ENCODE measurements at places on chromosomes 2 and 18. TPM values are rescaled to one million over a fixed set of nuclear protein-coding genes. Genes with fewer than 3 reads are reported as not detected.

GRCh38 chr2:42099438-42100173 lies 51.8 kb downstream of the PKDCC start:
- H3K36me3 ChIP-seq, result no peaks in the 10 kb centered on the region
- H3K4me1 ChIP-seq, result peaks cover 11% of the 10 kb centered on the region
- H3K4me3 ChIP-seq, result no peak overlapping the region

The GORASP2 gene
- 65.2 TPM for total RNA-seq

DNA sequence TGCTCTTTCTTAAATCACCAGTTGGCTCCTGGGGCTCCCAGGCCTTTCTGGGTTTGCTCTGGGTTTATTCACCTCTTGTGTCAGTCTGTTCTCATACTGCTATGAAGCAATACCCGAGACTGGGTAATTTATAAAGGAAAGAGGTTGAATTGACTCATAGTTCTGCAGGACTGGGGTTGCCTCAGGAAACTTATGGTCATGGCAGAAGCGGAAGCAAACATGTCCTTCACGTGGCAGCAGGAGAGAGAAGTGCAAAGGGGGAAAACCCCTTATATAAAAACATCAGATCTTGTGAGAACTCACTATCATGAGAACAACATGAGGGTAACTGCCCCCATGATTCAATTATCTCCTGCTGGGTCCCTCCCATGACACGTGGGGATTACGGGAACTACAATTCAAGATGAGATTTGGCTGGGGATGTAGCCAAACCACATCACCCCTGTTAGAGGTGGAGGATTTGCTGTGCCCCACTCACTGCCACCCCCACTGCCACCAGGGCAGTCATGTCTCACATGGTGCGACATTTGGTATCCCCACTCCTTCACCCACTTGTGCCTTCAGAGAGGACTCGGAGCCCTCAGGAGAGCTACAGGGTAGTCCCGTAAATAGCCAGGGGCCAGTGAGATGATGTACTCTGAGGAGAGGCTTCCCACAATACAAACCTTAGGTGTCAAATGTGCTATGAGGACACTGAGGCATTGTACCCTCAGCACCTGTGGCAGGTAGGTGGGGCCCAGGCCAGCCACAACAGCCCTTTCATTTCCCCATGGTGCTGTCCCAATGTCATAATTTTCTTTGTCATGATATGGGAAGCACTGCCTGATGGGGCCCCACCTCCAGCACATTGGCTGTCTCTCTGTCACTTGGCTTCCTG lies 35.7 kb downstream of the CDC42EP3 start:
- H3K4me3 ChIP-seq, result no peak overlapping the region
- peaks cover 3% of the 10 kb centered on the region for H3K4me1 ChIP-seq
- DNase-seq, result no peak
- H3K36me3 ChIP-seq, result no peaks in the 10 kb centered on the region

- H3K27ac ChIP-seq, result no peak overlapping the region
- peaks cover 17% of the 10 kb centered on the region for H3K4me1 ChIP-seq
- no peaks in the 10 kb centered on the region for H3K27me3 ChIP-seq
- H3K36me3 ChIP-seq, result no peaks in the 10 kb centered on the region
- no peak for DNase-seq
Observed at GRCh38 chr2:113069676-113070605, 2.2 kb downstream of the IL1F10 start.

DNA sequence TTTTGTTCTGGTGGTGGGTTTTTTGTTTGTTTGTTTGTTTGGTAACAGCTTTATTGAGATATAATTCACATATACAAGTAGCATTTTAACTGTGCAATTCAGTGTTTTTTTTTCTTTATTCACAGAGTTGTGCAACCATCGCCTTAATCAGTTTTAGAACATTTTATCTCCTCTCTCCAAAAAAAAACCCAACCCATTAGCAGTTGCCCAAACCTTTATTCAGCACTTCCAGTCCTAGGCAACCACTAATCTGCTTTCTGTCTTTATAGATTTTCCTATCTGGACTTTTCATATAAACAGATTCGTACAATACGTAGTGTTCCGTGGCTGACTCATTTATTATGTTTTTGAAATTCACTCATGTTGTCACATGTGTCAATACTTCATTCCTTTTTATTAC lies 38.7 kb downstream of the CCDC138 start:
- H3K27me3 ChIP-seq, result no peaks in the 10 kb centered on the region
- no peak for DNase-seq
- H3K36me3 ChIP-seq, result no peaks in the 10 kb centered on the region
- H3K4me3 ChIP-seq, result no peak overlapping the region
- H3K4me1 ChIP-seq, result no peaks in the 10 kb centered on the region

DNA sequence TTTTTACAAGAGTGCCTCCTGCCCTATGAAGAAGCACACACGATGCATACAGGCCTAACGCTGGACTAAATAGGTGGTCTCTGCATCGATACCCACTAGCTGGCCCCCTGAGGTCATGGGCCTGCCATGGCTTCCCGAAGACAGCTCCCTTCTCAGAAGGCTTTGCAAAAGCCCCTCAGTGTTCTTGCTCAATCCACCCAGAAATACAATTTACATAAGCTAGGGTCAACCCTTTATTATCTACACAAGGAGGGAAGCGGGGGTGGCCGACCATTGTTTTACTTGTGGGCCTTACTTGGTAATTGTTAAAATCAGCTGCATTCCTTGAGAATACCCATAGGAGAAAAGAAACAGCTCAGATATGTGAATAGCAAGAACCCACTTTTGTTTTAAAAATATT lies 28.5 kb downstream of the UXS1 start:
- H3K36me3 ChIP-seq, result peaks cover 11% of the 10 kb centered on the region
- peaks cover 9% of the 10 kb centered on the region for H3K4me1 ChIP-seq
- no peak overlapping the region for H3K27ac ChIP-seq
- no peak for DNase-seq
- no peaks in the 10 kb centered on the region for H3K27me3 ChIP-seq

Measured in lung (tissue), 17 donors.